ENCODE measurements at places on chromosomes 5 and 9.
A peak's percentile ranks its signal among the peaks of the same experiment; 100 is the strongest.

GRCh38 chr5:177006265-177006972 is at the start of gene UIMC1:
TSS of gene UIMC1 (minus strand) at chr5:177006779. CDS start at chr5:176982615, 24,164 bp downstream.
- peak; percentile 92 for DNase-seq

DNA sequence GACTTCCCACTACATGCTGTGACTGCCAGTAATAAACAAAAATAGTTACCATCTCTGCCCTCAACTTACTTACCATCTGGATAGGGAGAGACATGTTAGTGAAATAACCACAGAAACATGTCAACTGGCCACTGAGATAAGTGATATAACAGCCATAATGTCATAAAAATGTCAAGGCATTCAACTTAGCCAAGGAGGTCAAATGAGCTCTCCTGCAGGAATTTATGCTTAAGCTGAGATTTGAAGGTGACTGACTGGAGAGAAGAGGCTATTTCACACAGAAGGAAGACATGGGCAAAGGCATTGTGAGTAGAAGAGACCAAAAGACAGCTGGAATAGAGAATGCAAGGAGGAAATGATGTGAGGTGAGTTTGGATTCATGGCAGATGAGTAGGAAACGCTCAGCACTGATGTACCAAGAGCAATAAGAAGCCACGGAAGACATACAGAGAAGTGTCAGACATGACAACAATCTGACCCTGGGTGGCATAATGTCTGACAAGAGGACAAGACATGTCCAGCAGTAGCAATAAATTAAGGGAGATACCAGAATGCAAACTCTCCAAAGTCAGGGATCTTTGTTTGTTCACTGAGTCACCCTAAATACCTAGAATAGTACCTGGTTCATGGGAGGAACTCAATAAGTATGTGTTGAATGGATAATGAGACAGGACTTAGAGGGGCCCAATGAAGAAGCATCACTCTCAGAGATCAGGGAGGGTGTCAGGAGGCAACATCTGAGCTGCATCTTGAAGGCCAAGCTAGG is 318.8 kb downstream of the ACTL7B start:
- no peak for DNase-seq

GRCh38 chr5:68086439-68086838 is 129.1 kb upstream of the PIK3R1 start:
- peak; percentile 11 for DNase-seq

GRCh38 chr5:176890455-176891330 is 8.5 kb downstream of the HK3 start:
- DNase-seq, result no peak

DNA sequence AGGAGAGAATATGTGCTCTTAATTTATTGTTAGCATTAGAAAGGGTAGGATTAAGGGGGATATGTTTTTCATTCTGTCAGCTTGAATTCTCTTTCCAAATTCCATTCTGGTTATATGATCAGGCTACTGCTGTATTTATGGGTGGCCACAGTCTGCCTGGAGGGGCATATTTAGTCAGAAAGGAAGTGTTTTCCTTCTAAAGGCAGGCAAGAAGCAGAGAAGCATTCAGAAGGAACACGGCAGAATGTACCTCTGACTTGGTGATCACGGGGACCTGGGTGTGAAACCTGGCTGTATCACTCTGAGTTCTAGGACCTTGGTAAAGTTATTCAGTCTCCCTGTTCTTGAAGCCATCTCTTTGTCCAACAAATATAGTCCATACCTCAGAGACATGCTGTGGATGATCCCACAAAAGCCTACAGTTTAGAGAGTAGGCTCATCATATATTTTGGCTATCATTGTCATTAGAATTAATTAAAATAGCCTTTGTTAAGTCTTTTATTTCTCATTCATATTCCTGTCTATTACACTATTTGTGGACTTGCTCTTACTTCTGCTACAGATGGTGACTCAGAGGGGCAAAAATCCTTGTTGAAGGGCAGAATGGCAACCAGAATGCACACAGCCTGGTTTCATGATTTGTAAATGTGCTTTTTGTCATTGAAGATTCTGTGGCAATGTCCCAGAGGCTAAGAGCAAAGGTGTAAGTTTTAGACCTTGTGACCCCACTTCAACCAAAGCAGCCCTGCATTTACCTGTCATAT is 2.7 kb downstream of the TNC start:
- DNase-seq, result no peak

DNA sequence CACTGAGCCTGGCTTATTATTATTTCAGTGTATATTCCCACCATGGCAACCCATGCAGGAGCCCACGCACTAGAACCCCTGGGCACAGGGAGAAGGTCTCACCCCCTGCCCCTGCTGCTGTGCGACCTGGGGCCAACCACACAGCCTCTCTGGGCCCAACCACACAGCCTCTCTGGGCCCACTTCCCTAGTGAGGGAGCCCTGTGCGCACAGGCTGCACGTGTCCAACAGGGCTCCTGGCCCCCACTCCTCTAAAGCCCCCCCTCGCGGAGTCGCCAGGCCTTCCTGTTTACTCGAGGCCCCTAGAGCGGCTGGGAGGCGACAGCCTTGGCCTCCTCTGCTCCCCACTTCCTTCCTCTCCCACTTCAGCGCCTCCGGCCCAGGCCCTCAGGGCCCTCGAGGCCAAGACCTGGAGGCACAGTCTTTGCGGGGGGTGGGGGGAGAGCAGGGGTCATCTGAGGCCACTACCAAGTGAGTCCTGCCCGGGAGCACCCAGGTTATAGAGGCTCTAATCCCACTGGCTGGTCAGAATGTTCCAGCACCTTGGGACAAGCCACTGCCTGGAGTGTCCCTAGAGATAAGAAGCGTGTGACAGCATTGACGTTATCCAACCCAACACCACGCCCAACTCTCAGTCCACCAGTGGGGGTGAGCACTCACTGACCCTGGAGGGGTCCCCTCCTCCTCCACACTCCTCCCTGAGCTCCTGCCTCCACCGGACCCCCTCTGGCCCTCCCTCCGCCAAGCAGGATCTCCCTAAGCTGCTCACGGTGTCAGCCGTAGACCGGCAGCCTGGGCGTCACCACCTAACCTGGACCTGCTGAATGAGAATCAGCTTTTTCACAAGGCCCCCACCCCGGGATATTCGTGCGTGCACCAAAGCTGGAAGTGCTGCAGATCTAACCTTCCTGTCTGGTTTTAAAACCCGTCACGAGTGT is 7.9 kb upstream of the ENG start:
- DNase-seq, result peak; percentile 56

- DNase-seq, result no peak
Observed at GRCh38 chr5:173745123-173745522, 128.7 kb upstream of the BOD1 start.

GRCh38 chr5:67896311-67896929 is 319.1 kb upstream of the PIK3R1 start:
- no peak for DNase-seq

- peak; percentile 45 for DNase-seq
Observed at GRCh38 chr5:124902097-124902821, 155.8 kb upstream of the ZNF608 start.

- DNase-seq, result no peak
Observed at GRCh38 chr5:127228540-127229184, 61.9 kb upstream of the MEGF10 start.

- DNase-seq, result no peak
Observed at GRCh38 chr5:137561608-137562007, 62.5 kb upstream of the SPOCK1 start.
